Stimulated activated memory B cell treated with anti-CD40 and anti-IgM and Interleukin-4, amounts not matched to agents 10 μg/mL and 1 μg/mL and 100 μg/mL, for 72 hours (primary cell): ENCODE measurements at places on chromosomes 5 and 9.

- ATAC-seq: peak; percentile 59
These were observed 394.0 kb downstream of the CETN3 start for GRCh38 chr5:90015584-90016018.

DNA sequence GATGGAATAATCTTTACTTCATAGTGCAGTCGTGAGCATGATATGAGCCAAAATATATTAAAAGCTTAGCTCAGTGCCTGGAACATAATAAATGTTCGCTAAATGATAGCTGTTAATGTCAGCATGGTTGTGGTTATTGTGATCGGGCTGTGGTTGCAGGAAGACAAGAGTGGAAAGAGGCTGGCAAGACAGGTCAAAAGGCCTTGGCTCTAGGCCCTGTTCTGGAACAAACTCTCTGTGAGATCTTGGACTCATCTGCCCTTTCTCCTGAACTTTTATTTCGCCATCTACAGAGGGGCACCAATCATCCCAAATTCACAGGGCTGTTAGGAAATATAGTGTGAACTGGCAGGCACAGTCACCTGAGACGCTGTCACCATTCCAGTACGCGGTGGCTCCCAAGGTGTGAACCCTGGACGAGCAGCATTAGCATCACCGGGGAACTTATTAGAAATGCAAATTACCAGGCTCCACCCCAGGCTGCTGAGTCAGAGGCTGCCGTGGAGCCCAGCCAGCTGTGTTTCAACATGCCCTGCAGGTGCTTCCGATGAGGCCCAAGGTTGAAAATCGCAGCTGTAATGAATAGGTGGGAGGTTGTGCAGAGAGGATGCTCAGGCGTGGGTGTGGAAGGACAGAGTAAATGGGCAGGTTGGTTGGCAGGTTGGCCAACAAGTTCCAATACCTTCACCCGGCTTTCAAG is 50.2 kb upstream of the SAP30L start:
- ATAC-seq: peak; percentile 87

- no peak for ATAC-seq
These were observed 169.4 kb upstream of the TMEM161B start for GRCh38 chr5:88438006-88438405.

- no peak for ATAC-seq
These were observed 179.1 kb upstream of the GNA14 start for GRCh38 chr9:77827104-77827784.

- ATAC-seq: no peak
These were observed 24.7 kb upstream of the IFNE start for GRCh38 chr9:21506626-21507482.

- no peak for ATAC-seq
These were observed 509.4 kb downstream of the BNC2 start for GRCh38 chr9:16361118-16361517.

DNA sequence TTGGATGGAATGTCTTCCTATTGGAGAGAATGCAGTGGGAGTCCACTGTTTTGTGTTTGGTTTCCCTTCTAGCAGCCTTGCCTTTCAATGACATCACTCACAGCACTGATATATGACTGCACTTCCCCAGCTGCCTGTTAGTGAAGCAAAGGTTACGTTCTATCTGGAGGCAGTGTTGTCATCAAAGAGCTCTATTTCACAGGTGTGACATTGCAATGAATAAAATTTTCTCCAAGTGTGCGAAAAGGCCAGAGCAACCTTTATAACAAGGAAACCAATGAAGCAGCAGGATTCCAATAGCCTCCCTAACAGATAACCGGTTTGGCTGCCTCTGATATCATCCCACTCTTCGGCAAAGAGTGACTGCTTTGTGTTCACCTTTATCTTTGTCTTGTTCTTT is 523.5 kb upstream of the ZNF608 start:
- no peak for ATAC-seq

DNA sequence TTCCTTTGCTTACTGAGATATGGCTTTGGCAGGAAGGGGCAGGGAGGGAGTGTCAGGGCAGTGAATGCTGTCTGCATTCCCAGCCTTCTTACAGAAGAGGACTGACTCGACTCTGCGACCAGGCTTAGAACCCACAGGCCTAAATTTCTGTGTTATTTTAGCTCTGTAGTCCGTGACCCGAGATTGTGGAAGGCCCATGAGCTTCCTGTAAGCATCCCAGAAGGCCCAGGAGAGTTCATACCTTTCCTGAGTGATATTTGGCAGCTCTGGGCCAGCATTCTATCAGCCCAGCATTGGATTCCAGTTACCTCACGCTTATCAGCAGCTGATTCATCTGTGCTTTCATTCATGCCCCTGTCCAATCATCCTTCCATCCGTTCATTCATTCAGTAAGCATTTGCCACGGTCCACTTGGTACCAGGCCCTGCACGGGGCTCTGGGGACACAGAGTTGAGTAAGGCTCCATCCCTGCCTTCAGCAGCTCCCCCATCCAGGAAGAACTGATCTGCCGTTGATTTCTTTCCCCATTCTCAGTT is 28.2 kb upstream of the RPL26L1 start:
- peak; percentile 76 for ATAC-seq

DNA sequence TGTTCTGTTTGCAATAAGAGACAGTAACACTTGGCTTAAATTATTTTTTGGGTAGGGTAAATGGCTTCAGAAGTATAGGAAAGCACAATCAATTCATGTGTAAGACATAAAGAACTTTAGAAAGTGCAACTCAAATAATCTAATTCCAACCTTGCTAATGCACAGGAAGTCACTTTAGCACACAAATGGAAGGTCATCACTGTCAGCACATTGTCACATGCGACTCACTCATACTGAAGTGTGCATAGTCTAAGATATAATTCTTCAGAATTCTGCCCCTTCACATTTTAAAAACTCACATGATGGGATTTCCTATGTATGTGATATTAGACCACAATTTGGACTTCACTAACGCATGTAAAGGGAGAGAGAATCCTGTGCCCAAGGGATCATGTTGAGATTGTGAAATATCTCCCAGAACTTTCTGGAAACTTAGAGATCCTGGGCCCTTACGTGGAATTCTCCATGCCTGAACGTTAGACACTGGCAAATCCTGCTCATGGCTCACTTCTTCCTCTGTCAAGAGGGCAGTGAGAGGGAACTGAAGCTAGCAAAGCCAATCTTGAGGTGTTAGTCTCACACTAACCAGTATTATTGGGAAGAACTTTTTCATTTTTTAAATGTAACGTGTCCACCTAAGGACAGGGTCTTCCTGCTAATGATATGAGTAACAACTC is 403.2 kb upstream of the PTGER4 start:
- ATAC-seq: peak; percentile 37

GRCh38 chr5:45491368-45491767 is 204.8 kb downstream of the HCN1 start:
- no peak for ATAC-seq

DNA sequence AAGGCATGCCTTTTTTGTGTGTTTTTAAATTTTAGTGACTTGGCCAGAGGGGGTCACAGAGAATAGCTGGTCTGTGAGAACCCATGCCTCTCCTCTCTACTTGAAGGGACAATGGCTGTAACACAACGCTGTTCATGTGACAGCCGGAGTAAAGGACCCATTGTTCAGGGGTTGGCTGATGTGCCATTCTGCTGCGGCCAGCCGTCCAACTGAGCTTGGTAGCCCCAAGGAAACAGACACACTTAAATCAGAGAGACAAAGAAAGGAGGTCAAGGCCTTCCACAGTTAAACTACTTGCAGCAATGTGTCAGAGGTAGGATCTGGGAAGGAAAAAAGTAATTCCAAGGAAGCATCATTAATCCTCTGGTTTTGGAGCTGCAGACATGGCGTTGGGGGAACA is 8.1 kb downstream of the MEGF10 start:
- no peak for ATAC-seq

DNA sequence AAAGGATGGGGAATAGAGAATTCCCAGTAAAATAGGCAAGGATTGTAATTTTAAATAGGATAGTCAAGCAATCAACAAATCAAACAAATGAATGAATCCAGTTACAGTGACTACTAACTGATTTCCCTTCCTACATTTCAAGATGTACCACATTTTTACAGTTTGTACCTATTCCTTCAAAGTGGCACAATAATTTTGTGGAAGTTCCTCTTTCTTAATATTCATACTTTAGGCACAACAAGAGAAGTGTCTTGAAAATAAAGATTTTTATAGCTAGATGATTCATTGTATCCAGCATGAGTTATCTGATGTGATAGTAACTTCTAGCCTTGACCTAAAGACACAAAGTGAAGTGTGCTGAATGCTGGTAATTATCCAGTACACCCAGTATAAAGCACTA is 122.2 kb upstream of the ACOT12 start:
- no peak for ATAC-seq

GRCh38 chr5:110757118-110757729 is 18.4 kb downstream of the SLC25A46 start:
- no peak for ATAC-seq

DNA sequence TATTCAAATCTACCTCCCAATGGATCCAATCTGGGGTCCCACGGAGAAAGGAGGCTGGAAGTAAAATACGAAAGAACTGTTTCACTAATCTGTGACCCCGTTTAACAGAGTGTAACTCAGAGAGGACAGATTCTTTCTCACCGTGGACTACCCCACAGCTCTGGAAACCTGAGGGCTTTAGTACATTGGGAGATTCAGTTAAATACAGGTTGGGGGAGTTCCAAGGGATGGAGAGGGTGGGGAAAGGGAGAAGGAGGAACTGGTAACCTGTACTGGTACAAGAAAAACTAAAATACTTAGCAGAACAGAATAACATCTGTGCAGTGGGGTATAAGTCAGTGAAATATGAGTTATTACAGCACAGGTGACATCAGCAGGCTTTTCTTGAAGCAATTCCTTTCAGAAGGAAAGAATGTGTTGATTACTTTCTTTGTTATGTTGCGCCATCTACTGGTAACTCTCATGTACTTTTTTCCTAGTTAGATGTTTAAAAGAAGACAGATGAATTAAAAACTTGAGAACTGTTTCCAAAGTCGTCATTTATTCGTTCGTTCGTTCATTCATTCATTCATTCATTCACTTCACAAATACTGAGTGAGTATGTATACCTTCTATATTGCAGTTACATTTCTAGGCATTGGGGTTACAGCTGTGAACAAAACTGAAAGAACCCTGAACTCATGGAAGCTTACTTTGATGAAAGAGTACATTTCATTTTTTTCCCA is 30.0 kb upstream of the STOM start:
- ATAC-seq: no peak

- no peak for ATAC-seq
These were observed 14.4 kb upstream of the TMOD1 start for GRCh38 chr9:97487107-97487506.

GRCh38 chr9:88161144-88161543 is 22.9 kb upstream of the SPATA31C2 start:
- ATAC-seq: no peak

- ATAC-seq: no peak
These were observed 51.2 kb downstream of the MAPKAP1 start for GRCh38 chr9:125655691-125656410.

DNA sequence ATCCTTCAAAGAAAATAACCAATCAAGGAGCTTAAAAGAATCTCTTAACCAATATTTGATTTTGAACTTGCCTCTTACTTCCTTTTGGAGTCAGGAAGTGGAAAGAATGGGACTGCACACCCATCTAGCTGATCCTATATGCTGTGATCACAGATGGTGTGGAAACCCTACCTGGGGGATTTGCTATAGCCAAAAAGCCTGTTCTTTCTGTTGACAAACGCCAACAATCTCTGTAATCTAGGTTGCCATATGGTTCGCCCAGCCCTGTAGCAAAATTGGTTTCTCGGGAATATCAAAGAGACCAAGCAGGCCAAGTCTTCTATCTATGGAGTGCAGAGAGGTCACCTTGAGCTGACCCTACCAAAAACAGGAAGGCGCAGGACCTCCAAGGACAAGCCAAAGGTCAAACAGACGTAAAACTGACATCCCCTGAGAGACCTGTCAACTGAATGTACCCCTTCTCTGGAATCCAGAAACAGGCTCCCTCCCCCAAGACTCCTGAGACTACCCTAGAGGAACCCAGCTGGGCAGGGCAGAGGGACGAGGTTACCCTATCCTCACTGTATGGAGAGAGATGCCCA is 19.4 kb downstream of the NRG2 start:
- no peak for ATAC-seq

DNA sequence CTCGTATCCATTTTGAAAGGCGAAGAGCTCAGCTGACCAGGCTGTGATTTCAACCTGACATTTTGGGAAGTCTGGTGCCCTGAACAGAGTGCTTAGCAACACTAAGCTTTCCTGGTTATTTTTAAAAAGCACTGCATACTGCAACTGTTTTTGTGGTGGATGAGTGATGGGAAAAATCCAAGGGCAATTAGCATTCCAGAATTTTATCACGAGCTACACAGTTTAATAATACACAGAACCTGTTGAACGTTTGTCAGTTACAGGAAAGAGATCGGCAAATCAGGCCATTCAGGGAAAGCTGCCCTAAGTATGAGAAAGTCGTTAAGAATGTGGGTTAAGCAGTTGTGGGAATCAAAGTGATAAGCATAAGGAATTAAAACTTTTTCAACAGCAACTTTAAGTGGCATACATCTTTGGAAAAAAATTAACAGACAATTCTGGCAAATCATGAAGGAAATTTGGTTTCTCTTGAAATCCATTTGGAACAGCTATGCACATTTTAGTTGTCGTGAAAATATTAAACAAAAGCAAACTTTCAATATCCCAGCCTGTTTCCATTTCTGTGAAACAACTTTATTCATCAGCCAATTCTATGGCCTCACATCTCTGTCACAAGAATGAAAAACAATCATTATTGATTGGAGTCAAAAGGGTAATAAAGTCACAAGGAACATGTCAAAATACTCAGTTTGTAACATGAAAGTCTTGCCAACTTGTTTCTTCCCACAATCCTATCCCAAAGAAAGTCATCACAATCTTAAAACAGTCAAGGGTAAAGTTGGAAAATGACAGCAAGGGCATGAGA is 25.7 kb downstream of the PUM3 start:
- ATAC-seq: no peak

- peak; percentile 3 for ATAC-seq
These were observed 10.3 kb upstream of the GPSM1 start for GRCh38 chr9:136316896-136317676.

DNA sequence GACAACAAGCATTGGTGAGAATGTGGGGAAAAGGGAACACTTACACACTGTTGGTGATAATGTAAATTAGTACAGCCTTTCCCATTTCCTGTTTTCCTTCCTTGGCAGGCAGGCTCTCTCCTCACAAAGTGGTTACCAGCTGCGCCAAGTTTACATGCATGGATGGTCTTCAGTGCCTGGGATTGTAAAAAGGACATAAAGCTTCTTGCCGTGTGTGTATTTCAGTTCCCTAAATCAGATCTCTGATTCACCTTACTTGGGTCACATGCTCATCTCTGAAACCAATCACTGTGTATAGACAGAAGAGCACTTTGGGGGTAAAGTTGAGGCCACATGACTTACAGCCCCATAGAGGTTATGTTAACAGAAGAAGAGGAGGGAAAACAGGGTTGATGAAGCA is 92.8 kb downstream of the CAVIN4 start:
- ATAC-seq: peak; percentile 47

DNA sequence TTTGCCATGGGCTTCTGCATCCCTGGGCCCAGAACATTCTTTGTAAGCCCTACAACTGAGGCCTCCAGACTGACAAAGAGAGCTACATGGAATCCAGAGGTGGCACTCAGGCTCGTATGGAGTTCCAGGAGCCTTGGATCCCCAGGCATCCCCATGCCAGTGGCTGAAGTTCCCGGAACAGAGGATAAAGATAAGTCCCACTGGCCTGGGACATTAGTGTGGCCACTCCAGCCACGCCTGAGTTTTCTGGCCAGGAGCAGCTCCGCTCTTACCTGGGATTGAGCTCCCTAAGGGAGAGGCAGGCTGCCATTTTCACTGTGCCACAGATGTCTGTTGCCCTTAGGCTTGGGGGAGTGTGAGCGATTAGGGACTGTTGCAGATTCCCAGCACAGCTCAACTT is 656.3 kb upstream of the FAM174A start:
- peak; percentile 53 for ATAC-seq
